ENCODE measurements at places on chromosomes 12 and 14.

GRCh38 chr12:124663771-124664366 lies 96.5 kb upstream of the NCOR2 start:
- no peak for DNase-seq

GRCh38 chr12:3202096-3202495 lies 124.9 kb downstream of the TSPAN9 start:
- no peak for DNase-seq

GRCh38 chr14:29310210-29310609 lies 543.6 kb downstream of the FOXG1 start:
- DNase-seq, result no peak

- DNase-seq, result no peak
Observed at GRCh38 chr14:68564826-68565759, 227.8 kb downstream of the ZFP36L1 start.

- DNase-seq, result no peak
Observed at GRCh38 chr14:71733210-71733883, 198.9 kb upstream of the RGS6 start.

- DNase-seq, result no peak
Observed at GRCh38 chr14:80095623-80096022, 115.7 kb downstream of the DIO2 start.

- DNase-seq, result no peak
Observed at GRCh38 chr14:47389535-47389934, 285.9 kb downstream of the MDGA2 start.

GRCh38 chr14:88831284-88831683 lies 6.8 kb downstream of the TTC8 start:
- DNase-seq, result no peak

DNA sequence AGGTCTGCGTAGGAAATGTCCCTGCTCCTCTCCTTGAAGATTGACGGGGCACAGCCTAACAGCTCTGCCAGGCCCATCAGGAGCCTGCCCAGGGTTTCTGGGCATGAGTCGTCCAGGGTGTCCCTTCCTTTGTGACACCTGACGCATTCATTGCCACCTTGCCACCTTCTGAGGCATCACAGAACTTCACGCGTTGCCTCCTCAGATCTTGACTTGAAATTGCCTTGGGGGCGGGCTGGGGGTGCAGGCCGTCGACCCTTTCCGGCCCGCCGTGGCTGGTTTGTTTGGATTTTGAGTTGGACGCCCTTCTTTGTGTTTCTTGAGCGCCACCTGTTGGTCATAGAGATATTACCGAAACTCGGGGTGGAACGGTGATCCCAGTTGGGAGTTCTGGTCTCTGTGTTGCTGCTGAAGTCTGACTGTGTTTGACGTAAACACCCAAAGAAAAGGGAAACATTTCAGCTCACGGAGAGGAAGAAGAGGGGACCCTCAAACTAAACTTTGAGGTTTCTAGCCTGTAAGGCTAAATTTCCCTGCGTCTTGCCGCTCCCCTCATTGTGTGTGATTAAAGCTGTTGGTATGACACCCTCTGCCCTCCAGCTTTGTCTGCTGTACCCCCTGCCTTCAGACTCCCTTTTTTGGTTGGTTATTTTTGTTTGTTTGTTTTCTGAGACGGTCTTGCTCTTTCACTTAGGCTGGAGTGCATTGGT lies 44.6 kb downstream of the MLXIP start:
- peak; percentile 69 for DNase-seq

DNA sequence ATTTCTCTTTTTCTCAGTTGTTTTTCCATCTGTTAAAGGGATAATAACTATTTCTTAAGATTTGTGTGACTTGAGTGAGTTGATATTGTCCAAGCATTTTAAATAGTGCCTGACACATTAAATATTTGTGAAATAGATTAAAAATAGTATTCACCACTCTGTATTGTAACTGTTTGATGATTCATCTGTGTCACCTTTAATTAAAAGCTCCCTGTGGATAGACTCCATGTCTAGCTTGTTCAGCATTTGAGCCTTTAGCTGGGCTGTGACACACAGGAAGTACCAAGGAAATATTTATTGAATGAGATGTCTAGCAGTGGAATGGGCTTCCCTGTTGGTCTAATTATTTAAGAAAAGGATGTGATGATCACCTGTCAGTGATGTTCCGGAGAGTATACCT lies 1.8 kb upstream of the GLIPR1L2 start:
- no peak for DNase-seq

GRCh38 chr12:1826867-1827705 lies 6.7 kb downstream of the LRTM2 start:
- no peak for DNase-seq

DNA sequence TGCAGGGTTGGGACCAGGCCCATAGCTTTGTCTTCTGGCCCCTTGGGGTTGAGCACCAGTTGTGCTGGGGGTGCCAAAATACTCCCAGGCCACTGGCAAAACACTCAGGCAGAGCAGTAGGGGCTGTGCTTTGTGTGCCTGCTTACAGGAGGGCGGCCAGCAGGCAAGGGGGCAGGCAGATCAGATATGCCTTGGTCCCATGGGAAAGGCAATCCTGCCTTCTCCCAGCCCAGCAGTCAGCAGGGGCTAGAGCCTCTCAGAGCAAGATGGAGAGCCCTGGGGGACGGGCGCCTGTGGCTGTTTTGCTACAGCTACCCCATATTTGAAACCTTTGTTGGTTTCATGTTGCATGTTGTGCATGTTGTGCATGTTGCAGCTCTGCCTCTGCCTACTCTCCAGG lies 36.2 kb upstream of the TMX1 start:
- DNase-seq, result no peak

GRCh38 chr12:105956662-105957457 lies 181.9 kb downstream of the NUAK1 start:
- DNase-seq, result no peak

DNA sequence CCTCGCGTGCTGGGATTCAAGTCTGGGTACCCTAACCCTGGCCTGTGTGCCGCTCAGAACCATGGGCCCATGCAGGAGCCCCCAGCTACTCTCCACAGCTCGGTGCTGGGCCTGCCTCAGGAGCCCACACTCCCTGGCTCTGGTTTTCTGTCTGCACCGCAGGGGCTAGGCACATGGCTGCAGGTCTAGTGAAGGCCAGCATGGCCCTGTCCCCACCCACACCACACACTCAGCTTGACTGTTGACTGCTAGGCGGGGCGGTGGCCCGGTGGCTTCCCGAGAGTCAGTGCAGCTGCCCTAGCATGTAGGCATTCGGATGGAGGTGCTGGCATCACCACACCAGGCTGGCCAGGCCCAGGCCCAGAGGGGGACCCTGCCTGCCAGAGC lies 7.9 kb downstream of the INF2 start:
- DNase-seq, result no peak

GRCh38 chr14:49999826-50000379 lies 107.0 kb downstream of the ARF6 start:
- DNase-seq, result no peak

GRCh38 chr12:39426636-39427240 lies 16.2 kb downstream of the KIF21A start:
- DNase-seq, result no peak

DNA sequence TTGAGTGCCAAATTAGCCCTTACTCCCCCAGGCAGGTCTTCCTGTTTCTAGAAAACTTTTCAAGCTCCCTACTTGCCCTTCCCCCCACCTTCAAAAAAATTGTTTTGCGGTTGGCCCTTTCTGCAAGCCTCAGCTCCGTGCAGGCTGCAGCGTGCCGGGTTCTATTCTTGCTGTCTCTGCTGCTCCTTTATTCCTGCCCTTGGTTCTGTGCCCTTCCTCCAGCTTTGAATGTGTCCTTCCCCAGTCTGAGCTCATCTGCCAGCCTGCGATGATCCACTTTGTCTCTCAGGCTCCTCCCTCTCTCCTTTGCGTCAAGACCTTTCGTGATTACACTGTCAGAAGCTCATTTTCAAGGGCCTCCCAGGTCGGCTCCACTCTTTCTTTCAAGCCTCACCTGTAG lies 98.6 kb downstream of the IRF2BPL start:
- peak; percentile 61 for DNase-seq

GRCh38 chr12:120851944-120852343 lies 52.2 kb downstream of the SPPL3 start:
- DNase-seq, result no peak

GRCh38 chr12:50505675-50506530 lies 1.1 kb downstream of the DIP2B start:
- DNase-seq, result no peak

- no peak for DNase-seq
Observed at GRCh38 chr12:9757433-9758025, 3.2 kb downstream of the CD69 start.

DNA sequence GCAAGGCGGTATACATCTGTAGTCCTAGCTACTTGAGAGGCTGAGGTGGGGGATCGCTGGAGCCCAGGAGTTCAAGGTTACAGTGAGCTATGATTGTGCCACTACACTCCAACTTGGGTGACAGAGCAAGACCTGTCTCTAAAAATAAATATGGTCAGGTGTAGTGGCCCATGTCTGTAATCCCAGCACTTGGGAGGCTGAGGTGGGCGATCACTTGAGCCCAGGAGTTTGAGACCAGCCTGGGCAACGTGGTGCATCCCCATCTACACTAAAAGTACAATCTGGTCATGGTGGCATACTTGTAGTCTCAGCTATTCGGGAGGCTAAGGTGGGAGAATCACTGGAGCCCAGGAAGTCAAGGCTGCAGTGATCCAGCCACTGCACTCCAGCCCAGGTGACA lies 40.6 kb downstream of the HECTD1 start:
- DNase-seq, result no peak

DNA sequence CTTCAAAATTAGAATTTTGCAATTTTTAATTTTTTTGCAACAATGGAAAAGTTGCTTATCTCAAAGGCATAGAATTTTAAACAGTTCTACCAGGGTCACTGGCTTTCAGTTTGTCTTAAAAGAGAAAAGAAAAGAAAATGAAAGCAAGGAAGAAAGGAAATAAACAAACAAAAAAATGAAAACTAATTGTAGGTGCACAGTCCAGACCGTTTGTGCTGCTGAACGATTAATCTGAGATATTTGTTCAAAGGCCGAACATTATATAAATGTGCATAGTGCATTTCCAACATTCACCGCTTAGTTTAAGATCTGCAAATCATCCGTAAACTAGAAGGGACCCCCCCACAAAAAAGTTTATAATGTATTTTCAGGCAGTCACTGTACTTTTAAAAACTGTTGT lies 5.5 kb upstream of the OTX2 start:
- no peak for DNase-seq

DNA sequence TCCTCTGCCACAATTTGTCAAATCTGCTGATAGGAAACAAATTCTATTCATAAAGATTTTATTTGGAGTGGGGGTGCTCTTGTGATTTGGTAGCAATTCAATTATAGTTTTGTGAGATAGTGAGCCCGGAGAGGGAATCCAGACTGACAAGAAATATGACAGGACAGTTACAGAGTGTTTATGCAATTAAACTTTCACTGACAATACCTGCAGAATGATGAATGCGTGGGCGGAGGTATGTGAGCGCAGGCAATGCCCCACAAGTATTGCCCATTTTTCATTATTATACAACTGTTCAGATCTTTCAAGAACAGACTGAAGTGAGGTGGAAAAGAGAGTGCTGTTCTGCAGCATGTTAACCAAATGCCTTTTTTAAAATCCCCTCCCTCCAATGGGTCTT lies 259.0 kb downstream of the EGLN3 start:
- DNase-seq, result no peak

DNA sequence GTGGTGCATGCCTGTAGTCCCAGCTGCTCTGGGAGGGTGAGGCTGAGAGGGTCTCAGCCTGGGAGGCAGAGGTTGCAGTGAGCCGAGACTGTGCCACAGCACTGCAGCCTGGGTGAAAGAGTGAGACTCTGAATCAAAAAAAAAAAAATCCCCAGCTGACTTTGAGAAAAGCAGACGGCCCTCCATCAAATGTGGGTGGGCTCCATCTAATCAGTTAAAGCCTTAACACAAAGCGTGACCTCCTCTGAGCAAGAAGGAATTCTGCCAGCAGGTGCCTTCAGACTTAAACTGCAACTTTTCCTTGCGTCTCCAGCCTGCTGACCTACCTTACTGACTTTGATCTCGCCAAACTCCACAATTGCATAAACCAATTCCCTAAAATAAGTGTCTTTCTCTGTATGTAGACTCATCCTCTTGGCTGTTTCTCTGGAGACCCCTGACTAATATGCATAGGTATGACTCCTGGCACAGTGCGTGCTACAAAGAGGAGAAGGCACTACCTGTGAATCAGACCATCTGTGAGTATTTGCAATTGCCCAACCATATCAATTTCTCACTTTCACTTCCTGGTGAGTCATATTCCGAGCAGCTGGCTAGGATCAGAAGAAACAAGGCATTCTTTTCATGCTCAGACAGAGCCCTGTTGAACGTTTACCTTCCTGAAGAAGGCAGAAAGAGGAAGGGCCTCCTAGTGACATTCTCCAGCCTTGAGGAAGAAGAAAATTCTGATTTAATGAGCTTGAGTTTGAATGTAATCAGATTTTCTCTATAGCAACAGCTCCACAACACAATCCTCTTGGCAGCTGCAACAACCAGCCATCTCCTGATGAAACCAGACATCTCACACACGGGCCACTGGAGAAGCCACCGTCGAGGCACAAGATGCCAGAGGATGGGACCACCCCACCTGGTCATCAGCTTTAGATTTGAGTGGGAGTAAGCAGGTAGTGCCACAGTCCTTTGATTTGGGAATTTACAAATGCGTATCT lies 54.3 kb downstream of the CLMN start:
- no peak for DNase-seq

DNA sequence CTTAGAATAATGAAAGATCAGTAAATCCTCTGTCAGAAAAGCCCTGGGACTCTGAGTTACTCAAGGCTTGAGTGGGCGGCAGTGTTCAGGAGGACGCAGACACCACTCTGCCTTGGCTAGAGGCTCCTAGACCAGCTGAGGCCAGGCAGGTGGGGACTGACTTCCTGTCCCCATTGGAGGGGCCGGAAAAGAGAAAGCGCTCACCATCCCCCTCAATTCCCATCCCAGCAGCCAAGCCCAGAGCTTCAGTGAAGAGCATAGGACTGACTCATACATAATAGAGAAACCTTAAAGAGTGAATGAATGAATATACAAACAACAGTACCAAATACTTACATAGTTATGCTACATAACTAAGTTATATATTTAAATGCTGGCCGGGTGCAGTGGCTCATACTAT lies 62.0 kb downstream of the PLEKHG7 start:
- DNase-seq, result no peak

DNA sequence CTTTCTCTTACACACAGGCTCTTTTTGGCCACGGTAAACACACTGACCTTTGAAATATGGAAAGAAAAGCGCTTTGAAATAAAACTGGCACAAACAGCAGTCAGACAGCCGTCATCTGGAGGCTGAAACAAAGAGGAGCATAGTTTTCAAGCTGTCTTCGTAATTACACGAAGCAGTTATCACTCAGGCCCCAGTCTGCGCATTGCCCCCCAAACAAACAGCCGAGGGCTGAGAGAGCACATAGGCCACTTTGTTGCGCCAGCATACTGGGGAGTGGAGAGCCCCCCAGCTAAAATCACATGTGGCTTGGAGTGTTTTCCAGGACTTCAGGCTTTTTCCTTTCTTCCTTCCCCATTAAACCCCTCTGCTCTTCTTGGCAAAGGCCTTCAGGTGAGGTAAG lies 142.9 kb upstream of the BTG1 start:
- no peak for DNase-seq

- DNase-seq, result no peak
Observed at GRCh38 chr12:96198965-96199364, 4.8 kb downstream of the ELK3 start.
